ENCODE measurements at places on chromosomes 4 and X.

- no peak for DNase-seq
These were observed 20.1 kb downstream of the HPRT1 start for GRCh38 chrX:134480061-134480460.

GRCh38 chr4:105714071-105714521 is 5.5 kb downstream of the GSTCD start:
- DNase-seq: no peak

- no peak for DNase-seq
These were observed 103.9 kb downstream of the SYTL5 start for GRCh38 chrX:38110231-38110630.

- DNase-seq: no peak
These were observed 53.2 kb upstream of the ABCG2 start for GRCh38 chr4:88211473-88212252.

- DNase-seq: no peak
These were observed 16.0 kb downstream of the MCF2 start for GRCh38 chrX:139691843-139692505.

DNA sequence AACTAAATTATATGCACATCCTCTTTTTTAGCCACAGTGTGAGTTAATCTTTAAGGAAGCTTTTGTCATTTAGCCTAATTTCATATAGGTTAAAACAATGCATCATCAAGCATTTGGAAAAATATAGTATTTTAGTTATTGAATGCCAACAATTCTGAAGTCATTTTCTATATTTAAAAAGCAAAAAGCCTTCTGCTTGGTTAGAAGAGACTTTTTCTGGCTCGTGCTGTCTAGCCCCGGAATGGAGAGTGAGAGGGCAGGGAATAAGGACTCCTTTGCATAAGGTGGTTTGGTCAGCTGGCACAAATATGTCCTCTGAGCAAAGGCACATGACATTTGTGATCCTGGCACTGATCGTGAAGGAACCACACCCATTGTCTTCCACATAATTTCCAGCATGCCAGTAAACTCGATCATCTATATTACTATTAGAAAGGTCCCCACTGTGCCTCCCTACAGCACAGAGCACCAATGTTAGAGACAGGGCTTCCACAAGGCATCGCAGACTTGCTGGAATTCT is 393.7 kb upstream of the INTU start:
- no peak for DNase-seq

GRCh38 chr4:139901531-139902320 is 236.1 kb downstream of the MGST2 start:
- DNase-seq: no peak

GRCh38 chr4:4260185-4260751 is 12.2 kb upstream of the TMEM128 start:
- DNase-seq: no peak
